ENCODE measurements at places on chromosomes 1 and 21.

DNA sequence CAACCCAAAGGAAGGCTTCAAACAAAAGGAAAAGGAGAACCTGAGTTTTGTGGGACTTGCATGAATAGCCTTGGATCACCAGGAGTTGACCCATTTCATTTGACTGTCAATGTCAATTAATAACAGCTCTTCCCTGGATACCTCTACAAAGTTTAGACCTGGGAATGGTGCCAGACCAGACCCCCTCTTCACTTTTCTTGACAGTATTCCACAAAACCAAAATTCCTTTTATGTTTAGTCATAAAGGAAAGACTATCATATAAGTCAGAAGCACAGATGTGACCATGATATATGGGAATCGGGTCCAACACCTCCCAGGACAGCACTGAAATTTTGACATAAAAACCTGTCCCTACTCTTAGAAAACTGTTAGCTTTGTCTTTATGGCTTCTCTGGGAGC, 191.8 kb downstream of the LYPLAL1 start:
- no peak for DNase-seq

GRCh38 chr1:236645016-236645680, 40.8 kb upstream of the HEATR1 start:
- DNase-seq: peak; percentile 6

- no peak for DNase-seq
Measured at GRCh38 chr1:182338806-182339370, 52.7 kb downstream of the GLUL start.

DNA sequence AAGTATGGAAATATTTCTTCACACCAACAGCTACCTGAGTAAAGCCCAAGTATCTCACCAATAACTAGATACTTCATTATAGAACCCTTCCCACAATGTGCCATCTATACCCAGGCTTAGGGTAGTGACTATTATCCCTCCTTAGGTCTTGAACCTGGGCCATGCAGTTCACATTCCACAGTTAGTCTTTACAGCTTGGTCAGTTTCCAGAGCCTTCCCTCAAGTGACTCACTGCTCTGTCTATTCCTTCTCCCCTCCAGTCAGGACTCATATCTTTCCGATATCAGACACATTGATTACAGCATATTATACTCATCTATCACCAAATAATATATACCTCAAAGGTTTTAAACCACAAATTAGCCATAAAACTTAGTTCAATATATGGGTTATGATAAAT, 23.6 kb downstream of the VAMP4 start:
- DNase-seq: no peak

- DNase-seq: no peak
Measured at GRCh38 chr1:109294481-109294880, 11.5 kb upstream of the PSRC1 start.

- no peak for DNase-seq
Measured at GRCh38 chr1:109216662-109217061, 2.9 kb downstream of the SARS1 start.

DNA sequence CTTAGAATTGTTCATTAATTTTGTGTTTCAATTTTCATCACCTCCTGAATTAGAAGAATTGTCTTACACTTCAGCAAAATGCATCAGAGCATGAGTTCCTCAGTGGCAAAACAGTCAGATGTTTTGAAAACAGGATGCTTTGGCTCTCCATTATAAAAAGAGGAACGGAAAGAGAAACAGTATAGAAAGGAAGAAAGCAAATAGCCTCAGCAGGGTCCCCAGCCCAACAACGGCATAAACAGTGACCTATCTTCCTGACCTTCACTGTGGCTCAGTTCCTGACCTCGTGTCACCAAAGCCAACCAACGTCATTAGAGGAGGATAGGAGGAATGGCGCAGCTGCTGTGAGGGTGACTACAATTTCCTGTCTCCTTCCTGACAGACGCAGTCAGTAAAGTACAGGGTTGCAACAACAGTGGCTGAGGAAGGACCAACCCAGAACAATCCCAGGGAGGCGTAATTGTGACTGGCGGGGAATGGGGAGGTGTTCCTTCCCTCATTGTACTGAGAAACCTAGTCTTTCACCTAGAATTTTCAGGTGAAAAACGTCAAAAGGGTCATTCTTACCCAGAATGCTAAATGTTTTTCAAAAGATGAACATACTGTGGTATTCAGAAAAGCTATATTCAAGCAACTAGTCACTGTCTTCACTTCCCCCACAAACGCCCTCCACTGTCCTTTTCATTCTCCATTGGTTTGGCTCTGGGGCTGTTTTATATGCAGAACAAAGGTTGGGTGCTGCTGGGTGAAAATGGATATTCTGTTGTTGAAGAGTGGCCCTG, 197.9 kb upstream of the SGIP1 start:
- no peak for DNase-seq

DNA sequence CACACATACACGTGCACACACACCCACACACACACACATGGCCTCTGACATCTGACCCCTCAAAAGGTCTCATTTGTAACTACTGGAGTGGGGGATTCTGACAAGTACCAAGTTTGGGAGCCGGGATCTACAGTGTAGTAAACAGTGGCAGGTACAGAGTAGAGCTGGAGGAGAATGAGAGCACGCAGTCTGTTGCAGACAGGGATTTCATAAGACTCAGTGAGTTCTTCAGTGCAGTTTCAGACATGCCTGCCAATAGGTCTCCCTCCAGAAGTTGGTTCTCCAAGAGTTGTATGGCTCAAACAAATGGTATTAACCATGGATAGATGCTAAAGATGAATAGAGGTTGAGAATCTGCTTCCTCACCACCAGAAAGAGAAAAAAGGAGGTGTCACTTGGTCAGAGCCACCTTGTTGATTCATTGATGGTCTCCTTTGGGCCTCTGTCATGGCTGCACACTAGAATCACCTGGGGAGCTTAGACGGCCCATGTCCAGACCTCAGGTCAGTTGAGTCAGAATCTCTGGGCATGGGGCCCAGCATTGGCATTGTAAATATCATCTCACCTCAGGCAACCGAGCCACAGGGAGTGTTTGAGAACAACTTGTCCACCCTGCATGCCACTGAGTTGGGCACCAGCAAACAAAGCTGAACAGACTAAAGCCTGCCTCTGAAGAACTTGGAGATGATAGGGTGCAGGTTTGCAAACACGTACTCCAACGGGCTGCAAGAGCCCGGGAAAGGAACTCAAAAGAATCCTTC, 122.1 kb downstream of the EDEM3 start:
- DNase-seq: no peak

- DNase-seq: no peak
Measured at GRCh38 chr1:188652678-188653077, 1823.9 kb downstream of the PLA2G4A start.

DNA sequence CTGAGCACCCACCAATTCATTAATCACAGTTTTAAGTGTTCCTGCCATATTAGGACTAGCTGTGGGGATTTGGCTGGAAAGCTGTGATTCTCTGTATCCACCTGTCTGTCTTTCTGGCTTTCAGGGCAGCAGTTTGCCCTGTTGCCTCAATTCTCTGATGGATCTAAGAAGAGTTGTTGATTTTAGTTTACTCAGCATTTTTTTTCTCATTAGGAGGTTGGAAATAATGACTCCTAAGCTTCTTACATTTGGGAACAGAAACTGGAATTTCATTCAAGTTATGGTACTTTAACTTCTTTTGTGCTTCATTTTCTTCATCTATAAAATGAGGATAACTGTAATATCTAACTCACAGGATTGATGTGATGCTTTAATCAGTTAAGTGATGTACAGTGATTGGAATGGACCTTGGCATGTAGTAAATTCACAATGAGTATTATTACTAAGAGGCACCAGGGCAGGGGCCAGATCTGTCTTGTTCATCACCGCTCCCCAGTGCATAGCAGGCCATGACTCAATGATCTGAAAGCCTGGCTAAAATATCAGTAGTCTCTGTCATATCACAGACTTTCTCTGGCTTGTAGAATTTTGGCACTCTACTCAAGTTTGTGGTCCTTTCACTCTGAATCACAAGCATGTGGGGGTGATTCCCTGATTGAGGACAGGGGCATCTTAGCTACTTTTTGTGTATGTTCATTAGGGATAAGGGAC, 51.4 kb upstream of the GREM2 start:
- no peak for DNase-seq

DNA sequence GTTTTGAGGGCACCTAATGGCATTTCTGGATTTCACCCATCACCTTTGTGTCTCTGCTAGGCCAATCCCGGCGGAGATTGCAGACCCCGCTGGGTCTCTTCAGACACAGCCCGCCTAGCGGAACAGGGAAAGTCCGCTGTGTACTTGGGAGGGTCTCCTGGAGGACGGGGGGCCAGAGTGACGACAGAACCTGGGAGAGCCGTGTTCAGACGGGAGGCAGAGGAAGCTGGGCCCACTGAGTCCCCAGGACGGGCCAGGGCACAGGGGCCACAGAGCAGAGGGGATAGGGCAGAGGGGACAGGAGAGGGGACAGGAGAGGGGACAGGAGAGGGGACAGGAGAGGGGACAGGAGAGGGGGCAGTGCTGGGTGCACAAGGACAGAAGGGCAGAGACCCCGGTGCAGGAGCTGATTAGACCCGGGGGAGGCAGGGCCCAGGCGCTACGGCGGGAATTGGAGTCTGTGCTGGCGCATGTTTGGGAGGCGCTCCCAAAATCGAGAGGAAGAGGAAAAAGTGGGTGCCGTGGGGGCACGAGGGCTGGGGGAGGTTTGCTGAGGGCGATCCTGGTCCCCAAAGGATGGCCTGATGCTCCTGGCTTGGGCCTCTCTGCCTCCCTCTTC, 12.7 kb downstream of the TRPM2 start:
- DNase-seq: no peak

GRCh38 chr1:19068639-19069276, 112.3 kb upstream of the IFFO2 start:
- no peak for DNase-seq

- no peak for DNase-seq
Measured at GRCh38 chr1:40748841-40749718, 34.5 kb upstream of the KCNQ4 start.

- DNase-seq: no peak
Measured at GRCh38 chr1:184494929-184495328, 108.1 kb downstream of the C1orf21 start.

DNA sequence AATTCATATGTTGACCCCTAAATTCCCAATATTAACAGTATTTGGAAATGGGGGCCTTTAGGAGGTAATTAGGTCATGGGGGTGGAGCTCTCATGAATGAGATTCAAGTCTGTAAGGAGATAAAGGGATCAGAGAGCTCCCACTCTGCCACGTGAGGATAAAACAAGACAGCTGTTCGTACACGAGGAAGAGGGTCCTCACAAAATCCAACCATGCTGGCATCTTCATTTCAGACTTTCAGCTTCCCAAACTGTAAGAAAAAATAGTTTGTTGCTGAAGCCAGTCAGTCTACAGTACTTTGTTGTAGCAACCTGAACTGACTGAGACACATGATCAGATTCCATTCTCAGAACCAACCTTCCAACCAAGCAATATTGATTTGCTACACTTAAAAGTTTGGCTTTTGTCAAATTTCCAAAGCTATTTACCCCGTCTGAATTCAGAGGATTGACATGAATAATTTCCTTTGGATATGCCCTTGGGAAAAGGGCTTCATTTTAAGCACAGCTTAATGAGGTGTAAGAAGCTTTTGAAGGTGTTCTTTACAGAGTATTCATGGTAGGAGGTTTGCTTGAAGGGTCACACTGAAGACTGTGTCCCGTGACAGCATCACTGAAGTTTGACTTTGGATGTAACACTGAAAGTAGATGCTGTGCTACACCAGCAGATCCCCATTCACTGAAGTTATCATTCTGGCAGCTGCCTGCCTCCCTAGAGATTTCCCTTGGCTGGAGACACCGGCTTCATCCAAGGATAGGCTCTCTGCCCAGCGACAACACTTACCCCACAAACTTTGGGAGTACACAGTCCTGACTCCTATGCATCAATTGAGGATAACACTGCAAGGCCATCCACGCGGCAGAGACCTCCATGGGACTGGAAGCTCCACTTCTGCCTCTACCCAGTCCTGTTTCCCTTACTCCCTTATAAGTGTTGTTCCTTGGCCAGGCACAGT, 4.9 kb upstream of the OMA1 start:
- no peak for DNase-seq

DNA sequence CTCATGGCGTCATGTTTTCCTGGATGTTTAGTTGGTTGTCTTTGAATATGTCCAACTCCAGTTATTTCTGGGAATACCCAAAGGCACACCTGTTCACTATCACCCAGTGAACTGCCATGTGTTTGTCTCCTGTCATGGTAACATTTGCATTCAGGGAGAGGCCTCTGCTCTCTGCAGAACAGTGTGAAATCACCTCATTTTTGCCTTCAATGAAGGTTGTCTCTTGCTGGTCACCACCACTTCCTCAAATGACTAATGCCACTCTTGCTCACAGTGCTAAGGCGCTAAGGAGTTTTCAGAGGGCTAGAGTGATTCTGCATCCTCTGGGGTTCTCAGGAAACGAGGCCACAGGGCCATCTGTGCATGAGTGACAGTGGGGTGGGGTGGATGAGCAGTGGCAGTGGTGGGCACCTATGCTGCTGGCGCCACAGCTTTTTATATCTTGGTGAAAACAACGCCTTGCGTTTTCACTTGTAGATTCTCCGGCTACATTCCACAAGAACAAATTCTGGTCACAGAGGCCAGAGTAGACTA, 60.0 kb upstream of the ATP5PO start:
- peak; percentile 24 for DNase-seq

All from hepatocyte (in vitro differentiated cells).